ENCODE measurements at places on chromosomes 16 and 17.

DNA sequence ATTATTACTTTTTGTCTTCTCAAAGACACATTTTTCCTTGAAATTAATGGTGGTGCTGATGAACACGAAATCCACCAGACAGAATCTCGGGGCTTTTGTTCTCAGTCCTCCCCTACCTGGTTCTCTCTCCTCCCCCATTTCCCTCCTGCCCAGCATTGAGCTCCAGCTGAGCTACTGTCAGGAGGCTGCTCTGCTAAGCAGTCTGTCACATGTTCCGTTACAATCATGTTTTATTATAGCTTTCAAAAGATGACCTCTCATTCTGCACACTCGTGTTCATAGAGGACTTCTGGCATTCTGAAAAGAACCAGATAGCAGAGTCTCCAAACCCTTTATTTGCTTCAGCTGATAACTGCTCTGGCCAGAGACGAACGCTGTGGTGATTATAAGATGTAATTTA lies 732.5 kb upstream of the RBFOX1 start:
- DNase-seq = no peak

- no peak for DNase-seq
Measured at GRCh38 chr17:72590882-72591281, 470.1 kb downstream of the SOX9 start.

DNA sequence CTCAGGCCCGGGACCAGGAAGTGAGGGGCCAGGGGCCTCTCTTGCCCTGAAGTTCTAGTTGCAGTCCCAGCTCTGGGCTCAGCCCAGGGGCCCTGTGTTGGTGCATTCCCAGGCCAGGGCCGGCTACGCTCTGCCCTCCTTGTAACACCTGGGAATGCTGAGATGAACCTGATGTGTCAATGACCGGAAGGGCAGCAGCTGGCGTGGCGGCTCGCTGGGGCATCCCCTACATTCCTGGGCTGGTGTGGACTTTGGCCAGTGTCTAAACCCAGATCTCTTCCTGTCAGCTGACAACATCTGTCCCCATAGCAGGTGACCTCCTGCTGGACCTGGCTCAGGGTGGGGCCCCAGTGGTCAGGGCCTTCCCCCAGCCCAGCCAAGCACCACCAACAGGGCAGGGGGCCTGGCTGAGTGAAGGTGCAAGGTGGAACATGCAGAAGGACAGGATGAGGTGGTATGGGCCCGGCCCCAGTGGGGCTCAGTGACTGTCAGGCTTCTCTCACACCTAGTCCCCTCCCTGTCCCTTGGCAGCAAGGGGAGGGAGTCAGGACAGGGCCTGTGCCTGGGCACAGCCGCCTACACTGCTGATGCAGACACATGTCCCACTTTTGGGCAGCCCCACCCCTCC lies 15.9 kb downstream of the FAM83G start:
- DNase-seq = no peak

GRCh38 chr16:83900571-83900970 lies 1.7 kb downstream of the MLYCD start:
- no peak for DNase-seq

- no peak for DNase-seq
Measured at GRCh38 chr17:29561554-29562517, 5.0 kb downstream of the ABHD15 start.

GRCh38 chr17:28744104-28744971 lies 527 bp downstream of the TRAF4 start:
- no peak for DNase-seq

DNA sequence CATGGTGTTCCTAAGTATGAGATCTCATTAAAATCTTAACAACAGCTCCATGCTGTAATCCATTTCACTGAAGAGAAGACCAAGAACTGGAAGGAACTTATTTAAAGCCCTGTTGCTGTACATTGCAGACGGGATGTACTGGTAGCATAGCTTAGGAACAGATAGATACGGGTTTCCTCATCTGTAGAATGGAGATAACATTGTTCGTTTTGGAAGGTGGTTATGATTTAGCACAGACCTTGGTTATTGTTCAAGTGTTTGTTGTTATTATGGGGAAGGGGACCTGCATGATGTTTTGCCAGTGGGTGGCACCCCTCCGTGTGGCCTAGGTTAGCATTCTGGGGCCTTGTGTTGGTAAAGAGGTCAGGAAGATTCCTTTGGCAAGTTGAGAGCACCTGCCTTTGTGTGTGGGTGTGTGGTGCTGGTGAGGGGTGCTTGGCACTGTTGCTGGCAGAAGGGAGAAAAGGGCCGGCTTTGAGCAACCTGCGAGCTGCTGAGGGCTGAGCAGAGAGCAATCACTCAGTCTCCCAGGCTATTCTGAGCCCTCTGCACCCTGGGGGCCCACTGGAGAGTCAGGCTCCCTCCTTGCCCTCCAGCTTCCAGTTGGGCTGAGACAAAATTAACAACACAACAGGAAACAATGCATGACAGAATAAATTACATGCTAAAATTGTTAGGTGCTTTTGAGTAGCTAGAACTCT lies 2.3 kb downstream of the TAOK2 start:
- DNase-seq = no peak

GRCh38 chr16:86065711-86066110 lies 166.7 kb downstream of the IRF8 start:
- no peak for DNase-seq

DNA sequence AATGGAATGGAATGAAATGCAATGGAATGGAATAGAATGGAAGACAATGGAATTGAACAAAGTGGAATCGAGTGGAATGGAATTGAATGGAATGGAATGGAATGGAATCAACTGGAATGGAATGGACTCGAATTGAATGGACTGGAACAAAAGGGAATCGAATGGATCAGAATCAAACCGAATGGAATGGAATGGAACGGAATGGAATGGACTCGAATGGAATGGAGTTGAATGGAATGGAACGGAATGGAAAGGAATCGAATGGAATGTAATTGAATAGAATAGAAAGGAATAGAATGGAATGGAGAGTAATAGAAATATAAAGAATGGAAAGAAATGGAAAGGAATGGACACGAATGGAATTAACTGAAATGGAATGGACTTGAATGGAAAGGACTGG lies 475.2 kb upstream of the WSB1 start:
- DNase-seq = no peak

DNA sequence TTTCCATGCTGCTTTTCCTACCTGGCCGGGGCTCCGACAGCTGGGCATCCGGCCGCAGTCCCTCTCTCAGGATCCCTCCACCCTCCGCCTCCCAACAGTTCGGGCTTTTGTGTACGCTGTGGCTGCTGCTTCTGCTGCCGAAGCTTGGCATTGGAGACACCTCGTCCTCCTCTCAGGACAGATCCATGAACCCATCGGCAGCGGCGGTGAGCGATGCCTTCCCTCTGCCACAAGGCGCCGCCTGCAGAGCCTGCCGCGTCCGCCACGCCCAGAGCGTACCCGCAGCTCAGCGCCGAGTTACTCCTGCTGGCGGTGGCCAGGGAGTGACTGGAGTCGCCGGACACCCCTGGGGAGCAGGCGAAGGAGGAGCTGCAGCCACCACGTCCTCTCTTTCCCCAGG lies 2032.8 kb downstream of the TP53TG3F start:
- DNase-seq = no peak

GRCh38 chr16:997440-998051 lies 16.0 kb downstream of the SOX8 start:
- no peak for DNase-seq

DNA sequence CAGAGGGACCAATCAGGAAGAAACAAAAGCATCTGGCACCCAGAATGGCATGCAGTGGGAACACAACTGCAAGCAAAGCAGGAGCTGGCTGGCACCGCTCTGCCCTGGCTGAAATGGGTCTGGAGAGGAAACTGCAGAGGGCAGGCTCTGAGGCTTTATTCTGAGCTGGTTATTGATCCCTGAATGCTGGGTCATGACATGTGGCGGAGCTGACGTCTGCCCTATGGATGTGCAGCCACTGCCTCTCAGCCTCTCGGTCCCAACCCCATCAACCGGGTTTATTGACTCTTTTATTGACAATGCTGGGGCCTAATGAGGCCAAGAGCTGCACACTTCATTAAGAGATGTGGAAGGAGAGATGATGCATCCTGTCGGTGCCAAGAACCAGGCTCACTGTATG lies 3.9 kb upstream of the SKAP1 start:
- DNase-seq = no peak

- no peak for DNase-seq
Measured at GRCh38 chr17:50924800-50925199, 58.6 kb upstream of the TOB1 start.

DNA sequence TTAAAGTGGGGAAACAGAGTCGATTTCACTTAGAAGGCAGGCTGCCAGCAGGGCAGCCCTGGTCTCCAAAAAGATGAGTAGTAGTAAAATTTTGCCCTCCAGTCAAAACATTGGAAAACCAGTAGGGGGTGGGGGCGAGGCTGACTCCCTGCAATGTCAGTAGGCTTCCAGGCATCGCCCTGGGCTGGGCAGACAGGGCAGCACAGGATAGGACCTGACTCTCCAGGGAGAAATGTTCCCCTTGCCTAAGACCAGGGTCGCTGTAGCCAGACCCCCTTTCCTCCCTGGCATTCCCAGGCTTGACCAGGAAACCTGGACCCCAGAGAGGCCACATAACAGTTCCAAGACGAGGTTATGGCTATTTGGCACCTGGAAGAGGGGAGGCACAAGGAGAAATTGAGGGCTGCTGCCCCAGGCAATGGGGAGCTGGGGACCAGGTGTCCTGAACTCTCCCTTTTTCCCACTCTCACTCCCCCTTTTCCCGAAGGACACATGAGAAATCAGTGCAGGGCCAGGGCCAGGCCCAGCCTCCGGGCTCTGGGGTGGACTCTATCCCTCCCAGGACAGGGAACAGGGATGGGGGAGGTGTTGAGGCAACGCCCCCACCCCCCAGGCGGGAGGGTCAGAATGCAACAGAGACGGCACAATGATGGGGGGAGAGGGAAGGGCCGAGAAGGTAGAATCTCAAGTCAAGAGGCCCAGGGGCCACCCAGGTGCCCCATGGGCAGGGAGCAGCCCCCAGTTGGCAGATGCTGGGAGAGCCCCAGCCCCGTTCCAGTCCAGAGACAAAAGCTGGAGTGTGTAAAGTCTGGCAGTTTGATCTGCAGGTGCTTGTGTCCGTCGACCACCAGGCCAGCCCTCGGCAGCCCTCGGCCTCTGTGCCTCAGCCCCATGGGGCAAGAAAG lies 4.5 kb upstream of the SAMD14 start:
- DNase-seq = no peak

DNA sequence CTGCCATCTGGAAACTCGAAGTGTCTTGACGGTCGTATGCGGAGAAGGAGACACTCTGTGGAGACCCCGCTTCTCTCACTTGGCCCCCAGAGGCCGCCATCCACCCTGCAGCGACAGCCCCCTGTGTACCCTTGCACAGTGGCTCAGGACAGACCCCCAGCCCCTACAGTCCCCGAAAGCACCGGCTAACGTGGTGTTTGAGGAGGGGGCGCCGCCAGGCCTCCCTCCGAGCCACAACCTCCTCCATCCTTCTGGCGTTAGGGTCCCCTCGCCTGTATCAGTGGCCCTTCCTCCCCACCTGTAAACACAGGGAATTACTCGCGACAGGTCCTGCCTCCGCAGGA lies 73.6 kb downstream of the LMF1 start:
- DNase-seq = no peak

DNA sequence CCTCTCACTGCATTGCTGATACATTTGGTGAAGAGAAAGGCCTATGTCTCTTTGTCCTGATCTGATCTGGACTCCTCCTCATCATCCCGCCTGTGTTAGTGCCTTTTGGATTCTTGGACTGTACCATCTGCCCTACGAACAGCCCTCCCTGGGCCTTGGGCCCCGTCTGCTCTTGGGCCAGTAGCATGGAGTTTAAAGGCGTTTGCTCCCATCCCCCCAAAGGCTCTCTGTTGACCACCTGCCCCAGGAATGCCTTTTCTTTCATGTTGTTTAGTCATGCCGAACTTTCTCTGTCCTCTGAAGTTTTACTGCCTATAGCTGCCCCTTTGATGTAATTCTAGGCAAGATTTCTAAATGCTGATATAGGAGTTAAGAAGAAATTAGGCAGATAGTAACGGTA lies 30.9 kb upstream of the MEAK7 start:
- DNase-seq = no peak

DNA sequence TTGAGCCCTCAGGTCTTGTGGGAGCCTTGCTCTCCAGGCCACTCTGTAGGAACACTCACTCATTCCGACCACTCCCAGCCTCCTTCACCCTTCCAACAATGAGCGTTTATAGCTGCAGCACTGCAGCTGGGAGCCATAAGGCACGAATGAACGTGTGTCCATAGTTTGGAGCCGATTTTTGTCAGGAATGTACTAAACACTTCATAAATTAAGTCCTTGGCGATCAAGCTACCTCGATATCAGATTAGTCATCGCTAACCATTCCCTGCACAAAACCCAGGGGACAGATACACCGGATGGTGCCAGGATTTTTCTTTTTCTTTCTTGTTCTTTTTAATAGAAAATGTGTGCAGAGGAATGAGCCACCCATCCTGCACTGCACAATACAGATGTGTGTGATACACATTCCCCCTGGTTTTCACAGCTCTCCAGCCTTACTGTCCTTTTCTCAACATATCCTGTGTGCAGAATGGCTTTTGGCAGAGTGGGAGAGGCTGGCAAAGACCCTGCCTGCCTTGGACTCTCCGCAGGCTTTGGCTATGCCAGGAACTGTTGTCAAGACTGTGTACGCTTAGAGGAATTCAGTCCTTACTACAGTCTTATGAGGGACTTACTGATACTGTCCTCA lies 68.4 kb upstream of the ELAC2 start:
- no peak for DNase-seq

DNA sequence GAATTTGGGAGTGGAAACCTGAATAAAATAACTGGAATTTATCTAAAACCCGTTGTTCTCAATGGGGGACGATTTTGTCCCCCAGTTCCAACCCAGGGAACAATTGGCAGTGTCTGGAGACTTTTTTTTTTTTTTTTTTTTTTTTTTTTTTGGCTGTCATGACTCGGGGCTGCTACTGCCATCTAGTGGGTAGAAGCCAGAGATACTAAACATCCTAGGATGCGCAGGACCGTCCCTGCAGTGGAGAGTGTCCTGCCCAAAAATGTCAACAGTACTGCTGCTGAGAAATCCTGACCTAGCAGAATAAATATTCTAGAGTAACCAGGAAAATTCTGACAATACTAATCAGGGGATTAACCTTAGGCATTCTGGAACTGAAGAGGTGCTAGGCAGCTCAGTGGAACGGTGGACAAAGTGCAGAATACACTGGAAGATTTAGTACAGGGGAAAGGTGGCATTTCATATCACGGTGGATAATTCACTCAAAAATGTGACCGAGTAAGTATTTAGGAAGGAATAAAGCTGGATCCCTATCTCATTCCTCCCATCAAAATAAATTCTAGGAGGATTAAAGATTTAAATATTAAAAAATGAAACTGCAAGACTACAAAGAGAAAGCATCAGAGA lies 107.6 kb downstream of the SPECC1 start:
- DNase-seq = no peak

GRCh38 chr16:78455861-78456260 lies 356.4 kb downstream of the WWOX start:
- no peak for DNase-seq

DNA sequence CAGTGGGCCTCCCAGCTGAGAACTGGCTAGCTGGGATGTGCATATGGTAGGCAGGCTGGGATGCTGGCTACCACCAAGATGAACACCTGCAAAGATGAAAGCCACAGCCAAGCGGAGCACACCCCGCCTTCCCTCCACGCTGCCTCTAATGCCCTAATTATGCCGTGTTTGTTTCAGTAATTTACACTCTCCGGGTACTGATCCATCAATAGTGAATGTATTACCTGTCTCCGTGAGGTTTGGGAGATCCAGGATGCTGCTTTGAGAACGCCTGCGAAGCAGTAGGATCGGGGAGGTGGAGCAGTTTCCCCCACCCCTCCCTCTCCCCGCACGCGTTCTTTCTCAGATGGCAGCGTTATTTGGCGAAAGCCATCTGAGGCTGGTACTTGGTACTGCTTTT lies 28.9 kb upstream of the GSE1 start:
- no peak for DNase-seq

GRCh38 chr17:80953471-80954315 lies 37.9 kb upstream of the CHMP6 start:
- no peak for DNase-seq
